ENCODE measurements at places on chromosomes 5 and 9.
A peak's percentile ranks its signal among the peaks of the same experiment; 100 is the strongest.

DNA sequence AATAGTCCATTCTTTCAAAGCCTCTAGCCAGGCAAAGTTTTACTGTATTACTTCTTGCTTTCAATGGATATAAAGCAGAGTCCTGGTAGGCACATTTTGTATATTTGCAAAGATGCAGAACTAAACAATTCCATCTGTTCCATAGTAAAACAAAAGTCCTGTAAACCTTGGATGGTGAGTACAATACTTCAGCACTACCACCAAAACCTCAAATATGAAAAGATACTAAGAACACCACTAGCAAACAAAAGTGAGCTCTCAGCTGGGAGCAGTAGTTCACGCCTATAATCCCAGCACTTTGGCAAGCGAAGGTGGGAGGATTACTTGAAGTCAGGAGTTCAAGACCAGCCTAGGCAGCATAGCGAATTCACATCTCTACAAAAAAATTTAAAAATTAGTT lies 195.0 kb downstream of the MSX2 start:
- DNase-seq: no peak

DNA sequence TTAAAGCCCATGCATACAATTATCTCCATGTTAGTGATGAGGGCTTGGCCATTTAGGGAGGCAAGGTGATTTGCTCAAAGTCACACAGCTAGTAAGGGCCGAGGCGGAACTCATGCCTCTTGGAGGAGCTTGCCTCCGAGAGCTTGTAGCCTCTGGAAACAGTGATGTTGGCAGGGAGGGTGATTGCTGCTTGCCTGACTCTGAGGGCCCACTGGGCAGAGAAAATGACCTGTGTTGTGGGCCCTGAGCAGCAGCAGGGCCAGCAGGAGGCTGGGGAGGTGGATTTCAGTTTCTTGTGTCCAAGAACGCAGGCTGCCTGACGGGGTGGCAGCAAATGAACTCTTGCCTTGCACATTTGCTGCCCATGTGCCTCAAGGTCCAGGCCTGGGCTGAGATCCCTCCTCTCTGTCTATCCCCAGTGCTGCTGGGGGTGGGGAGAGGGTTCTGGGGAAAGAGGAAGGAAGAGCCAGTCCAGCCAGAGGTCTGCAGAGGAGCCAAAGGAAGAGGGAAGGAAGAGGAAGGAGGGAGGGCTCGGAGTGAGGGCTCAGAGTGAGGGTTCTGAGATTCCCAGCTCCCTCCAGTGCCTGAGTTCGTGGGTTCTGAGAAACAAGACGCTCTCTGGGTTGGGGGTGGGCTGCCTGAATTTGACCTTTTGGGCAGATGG lies 16.2 kb upstream of the PTGS1 start:
- DNase-seq: no peak

DNA sequence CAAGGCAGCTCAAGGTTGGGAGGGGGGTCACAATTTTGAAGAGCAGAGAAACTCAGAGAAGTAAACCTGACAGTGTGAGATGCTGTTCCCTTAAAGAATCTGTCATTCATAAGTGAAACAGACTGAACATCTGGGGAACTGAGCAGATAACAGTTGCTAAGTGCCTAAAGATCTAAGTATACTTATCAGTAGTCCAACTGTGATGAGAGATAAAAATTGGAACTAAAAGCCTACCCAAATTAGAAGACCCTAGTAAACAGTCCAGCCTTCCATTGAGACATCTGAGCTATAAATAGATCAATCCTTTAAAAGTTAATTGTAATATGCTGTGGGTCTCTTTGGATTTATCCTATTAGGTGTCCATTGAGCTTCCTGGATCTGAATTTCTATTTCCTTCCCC lies 692.8 kb upstream of the ZNF608 start:
- DNase-seq: no peak

DNA sequence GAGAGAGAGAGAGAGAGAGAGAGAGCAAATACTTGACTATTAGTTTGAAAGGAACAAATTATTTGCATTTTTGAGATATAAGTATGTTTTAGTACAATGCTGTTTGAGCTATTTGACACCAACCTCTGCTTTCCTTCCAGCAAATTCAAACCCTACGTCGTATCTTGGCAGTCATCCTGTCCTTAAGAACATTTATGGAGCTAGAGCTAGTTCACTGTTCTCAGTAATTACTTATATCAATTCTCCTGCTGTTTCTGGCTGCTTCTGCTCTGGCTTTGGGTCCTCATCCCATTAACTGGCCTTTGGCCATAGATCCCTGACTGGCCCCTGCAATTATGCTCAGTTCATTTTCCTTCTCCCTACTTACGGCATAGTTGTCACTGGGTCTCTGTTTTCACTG lies 19.9 kb upstream of the ERAP2 start:
- no peak for DNase-seq

DNA sequence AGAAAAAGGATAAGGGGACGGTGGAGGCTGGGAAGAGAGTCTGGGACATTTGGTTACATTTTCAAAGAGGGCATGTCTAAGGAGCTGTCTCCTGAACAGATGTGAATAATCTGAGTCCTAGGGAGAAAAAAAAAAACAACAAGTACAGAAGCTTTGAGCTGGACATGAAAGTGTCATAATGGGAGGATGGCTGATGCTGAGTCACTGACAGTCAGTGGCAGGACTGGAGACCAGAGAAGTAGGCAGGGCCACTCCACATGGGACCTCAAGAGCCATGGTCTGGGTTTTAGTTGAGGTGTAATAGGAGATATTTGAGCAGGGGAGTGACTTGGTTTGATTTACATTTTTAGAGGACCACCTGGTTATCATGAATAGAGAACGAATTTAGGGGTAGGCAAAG lies 70.6 kb downstream of the DPYSL3 start:
- no peak for DNase-seq

- no peak for DNase-seq
Observed at GRCh38 chr5:6804766-6805501, 91.7 kb downstream of the TENT4A start.

DNA sequence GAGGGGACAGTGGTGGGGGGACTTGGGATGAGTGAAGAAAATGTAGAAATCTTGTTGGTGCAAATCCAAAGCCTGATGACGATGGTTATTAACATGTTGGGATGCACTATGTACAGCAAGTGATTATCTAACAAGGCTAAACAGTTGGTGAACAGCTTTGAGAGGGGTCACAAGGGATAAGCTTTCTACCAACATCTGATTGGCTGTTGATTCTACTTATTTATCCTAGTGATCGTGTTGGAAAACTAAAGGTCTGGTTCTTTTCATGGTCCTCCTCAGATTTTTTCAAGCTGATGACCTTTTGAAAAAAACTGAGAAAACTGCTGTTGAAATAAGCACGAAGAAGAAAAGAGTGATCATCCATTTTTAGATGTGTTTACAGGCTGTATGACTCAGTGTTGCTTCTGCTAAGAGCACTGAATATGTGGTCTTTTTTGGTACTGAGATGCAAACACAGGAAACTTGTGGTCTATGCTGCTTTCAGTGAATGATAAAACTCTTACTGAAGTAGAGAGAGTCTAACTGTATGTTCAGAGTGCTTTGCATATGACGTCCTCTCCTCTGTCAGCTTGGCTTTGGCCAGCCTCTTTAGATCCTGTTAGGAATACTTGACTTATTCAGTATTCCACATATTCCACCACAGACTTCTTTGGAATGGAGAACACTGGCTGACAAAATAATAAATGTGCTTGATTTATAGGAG lies 174.8 kb downstream of the SLF1 start:
- DNase-seq: no peak

DNA sequence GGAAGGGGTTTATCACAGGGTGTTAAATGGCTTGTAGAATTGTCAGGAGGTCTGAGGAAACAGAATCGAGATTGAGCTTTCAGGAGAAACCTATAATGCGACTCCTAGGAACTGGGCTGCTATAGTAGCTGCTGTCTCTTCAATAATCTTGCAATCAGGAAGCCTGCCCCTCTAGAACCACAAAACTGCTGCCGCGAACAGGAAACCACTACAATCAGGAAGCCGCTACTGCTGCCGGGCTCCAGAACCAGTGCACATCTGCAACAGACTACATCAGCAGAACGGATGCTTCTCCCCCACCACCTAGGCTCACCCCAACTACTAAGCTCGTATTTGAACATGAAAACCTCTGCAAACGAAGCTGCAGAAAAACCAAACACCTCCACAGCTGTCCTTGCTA lies 31.6 kb downstream of the TNFSF8 start:
- DNase-seq: no peak

GRCh38 chr9:19087106-19088000 lies 15.4 kb downstream of the HAUS6 start:
- peak; percentile 71 for DNase-seq

- no peak for DNase-seq
Observed at GRCh38 chr9:3628239-3628638, 102.4 kb upstream of the RFX3 start.

- DNase-seq: no peak
Observed at GRCh38 chr5:9549941-9550340, 4.1 kb upstream of the SEMA5A start.

- no peak for DNase-seq
Observed at GRCh38 chr5:147538236-147538635, 28.4 kb upstream of the DPYSL3 start.

GRCh38 chr9:131097948-131098278 lies 1.6 kb downstream of the AIF1L start:
- no peak for DNase-seq

- DNase-seq: no peak
Observed at GRCh38 chr9:92807757-92808725, 43.4 kb upstream of the BICD2 start.

- no peak for DNase-seq
Observed at GRCh38 chr9:122004589-122004988, 88.5 kb downstream of the TTLL11 start.

DNA sequence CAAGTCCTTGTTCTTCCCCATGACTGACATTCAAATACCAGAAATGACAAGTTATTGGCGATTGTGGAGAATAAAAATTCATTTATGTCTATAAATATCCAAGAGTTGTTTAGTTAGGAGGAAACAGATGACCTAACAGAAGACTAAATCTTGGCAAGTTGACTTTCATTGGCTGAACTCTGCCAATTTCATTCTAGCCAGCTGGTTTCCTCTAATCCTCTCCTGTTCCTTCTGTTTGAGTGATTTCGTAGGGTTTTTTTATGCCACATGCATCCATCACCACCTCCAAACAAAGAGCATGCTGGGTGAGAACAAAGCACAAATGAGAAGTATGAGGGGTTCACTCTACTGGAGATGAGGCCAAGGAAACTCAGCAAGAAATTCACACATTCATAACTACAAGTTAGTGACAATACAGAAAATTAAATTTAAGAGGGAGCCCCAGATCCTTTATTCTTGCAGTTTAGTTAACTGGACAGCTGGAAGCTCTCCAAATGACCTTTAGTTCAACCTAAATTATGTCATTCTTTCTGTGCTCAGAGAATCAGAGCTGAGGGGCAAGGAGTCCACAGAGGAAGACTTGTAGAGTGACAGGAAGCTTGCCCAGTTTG lies 932.0 kb downstream of the TLE4 start:
- DNase-seq: no peak

- DNase-seq: no peak
Observed at GRCh38 chr5:178194026-178194425, 6.9 kb upstream of the GMCL2 start.

DNA sequence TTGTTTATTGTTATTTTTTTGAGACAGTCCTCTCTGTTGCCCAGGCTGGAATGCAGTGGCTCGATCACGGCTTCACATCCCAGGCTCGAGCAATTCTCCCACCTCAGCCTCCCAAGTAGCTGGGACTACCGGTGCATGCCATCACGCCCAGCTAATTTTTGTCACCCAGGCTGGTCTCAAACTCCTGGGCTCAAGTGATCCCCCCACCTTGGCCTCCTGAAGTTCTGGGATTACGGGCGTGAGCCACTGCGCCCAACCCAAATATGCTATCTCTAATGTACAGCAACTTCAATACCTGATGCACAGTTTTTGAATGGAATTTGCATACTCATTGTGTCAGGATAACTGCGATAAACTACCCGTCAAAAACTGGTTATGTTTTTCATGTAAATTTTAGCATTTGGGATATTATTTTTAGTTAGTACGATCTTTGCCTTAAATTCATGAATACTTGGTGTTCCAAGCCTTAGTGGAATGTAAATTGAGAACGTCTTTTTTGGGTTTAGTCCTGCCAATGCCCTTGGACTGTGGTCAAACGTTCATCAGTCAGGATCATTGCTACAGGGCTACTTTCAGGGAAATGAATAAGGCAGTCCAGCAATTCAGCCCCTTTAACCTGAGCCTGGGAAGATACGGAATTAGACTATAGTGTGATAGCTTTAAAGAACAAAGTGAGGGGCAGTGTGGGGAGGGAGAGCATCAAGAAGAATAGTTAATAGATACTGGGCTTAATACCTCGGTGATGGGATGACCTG lies 4.4 kb downstream of the UGCG start:
- DNase-seq: peak; percentile 55

- no peak for DNase-seq
Observed at GRCh38 chr9:79940919-79941318, 369.2 kb downstream of the TLE4 start.

- DNase-seq: no peak
Observed at GRCh38 chr9:88777498-88778312, 213.6 kb upstream of the S1PR3 start.

DNA sequence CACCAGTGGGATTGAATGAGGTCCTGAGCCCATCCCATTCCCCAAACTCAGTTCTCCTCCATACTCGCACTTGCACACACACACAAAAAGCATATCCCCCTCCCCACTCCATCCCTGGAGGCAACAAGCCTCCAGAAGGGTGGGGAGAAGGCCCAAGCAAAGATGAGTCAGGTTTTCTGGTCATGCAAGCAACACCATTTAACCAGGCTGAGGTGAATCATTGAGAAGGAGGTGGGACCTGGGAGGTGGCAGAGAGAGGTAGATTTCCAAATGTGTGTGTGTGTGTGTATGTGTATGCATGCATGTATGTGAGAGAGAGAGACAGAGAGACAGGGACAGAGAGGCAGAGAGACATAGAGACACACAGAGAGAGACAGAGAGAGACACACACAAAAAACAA lies 185.2 kb upstream of the TRIM32 start:
- DNase-seq: no peak

DNA sequence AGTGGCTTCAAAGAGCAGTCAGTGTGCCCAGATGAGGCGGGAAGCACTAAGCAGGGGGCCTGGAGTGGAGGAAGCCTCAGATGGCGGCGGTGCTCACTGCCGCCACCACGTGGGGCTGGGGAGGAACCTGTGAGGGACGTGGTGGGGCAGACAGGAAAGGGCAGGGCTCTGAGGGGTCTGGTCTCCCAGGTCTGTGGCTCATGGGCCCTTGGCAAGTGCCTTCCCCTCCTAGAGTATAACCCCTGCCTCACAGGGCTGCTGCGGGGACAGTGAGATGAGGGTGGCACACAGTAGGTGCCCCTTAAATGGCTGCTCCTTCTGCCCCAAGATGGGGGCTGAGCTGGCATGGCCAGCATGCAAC lies 26.6 kb downstream of the NR5A1 start:
- no peak for DNase-seq

GRCh38 chr5:91007780-91008402 lies 375.2 kb downstream of the ARRDC3 start:
- DNase-seq: no peak

DNA sequence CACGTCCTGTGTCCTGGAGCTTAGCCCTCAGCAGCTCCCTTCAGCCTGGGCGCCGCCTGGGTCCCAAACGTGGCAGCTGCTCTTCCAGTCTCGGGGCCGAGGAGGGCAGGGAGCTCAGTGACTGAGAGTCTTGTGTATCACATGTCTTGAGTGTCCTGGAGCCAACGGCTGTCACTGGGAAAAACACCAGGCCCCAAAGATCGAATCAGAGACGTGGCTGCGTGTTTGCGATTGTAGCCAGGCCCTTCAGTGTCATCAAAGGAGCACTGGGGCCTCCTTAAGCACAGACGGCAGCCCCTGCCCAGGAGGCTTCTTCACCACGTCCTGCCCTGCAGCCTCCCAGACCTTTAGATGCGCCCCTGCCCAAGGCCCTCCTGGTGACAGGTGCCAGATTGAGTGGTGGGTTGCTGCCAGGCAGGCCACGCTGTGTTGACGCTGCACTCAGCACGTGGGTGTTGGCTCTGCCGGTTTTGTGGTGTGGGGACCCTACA lies 5.7 kb upstream of the EXOC3 start:
- no peak for DNase-seq
